NCI-H1417 treated with DMSO at 0.1 percent for 48 hours (cell line): ENCODE measurements at places on chromosomes 2 and 18.

- no peak for DNase-seq
Observed at GRCh38 chr2:158530829-158531228, 74.1 kb downstream of the PKP4 start.

DNA sequence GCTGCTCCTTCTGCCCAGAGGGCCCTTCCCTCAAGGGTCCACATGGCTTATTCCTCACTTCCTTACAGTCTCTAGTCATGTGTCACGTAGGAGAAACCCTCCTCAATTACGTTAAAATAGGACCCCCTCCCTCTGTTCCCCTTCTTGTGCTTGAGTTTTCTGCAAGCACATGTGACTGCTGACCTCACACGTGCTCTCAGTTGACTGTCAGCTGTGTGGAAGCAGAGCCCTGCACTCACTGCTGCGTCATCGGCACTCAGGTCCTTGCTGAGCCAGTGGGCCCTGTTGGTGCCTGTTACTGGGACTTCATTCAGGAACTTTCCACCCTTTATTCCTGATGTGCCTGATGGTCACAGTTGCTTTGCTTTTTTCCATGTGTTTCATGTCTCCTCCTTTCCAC is 11.1 kb downstream of the ATG16L1 start:
- no peak for DNase-seq

DNA sequence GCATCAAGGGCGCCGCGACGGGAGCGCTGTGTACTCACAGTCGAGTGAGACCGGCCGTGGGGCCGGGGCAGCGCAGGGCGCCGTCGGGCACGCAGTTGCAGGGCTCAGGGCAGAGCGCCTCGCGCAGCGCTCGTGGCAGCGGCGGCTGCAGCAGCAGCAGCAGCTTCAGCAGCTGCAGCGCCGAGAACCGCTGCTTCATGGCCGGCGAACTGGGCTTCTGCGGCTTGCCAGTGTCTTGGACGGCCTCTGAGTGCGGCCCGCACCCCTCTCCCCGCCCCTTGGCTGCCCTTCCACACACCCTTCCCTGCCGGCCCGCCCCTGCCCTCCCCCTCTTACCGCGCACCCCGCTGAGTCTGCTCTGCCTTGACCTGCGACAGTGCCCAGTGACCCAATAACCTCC is at the start of gene LHCGR:
TSS of gene LHCGR (minus strand) at position 252 of the 400 bp plus-strand sequence. CDS start at position 199, 53 bp downstream.
- DNase-seq: no peak

DNA sequence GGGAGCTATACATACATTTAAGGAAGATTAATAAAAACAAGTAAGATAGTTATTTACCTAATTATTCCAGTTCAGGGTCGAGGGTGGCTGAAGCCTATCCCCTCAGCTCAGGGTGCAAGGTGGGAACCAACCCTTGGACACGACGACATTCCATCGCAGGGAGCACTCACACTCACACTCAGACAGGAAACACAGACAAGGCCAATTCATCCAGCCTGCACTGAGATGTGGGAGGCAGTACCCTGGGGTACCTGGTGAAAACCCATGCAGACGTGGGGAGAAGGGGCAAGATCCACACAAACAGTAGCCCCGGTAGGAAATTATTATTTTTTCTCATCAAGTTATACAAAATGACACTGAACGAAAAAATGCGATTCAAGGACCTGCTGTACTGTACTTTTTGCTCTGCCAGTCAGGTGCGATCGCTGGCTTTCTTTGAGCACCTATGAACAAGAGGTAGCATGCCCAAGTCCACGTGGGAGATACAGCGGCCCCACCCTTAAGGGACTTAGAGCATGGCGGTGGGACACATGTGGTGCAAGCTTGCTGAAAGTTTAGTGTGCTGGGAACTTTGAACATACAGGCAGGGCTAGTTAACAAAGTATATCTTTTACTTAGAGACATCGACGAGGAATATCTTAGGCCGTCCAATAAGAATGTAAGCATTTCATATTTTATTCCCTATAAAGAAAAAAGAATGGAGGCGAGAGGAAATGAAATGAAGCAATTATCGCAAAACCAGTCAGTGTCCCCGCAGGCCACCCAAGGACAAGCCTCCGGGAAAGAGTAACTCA is 624 bp downstream of the METTL8 start:
- no peak for DNase-seq

DNA sequence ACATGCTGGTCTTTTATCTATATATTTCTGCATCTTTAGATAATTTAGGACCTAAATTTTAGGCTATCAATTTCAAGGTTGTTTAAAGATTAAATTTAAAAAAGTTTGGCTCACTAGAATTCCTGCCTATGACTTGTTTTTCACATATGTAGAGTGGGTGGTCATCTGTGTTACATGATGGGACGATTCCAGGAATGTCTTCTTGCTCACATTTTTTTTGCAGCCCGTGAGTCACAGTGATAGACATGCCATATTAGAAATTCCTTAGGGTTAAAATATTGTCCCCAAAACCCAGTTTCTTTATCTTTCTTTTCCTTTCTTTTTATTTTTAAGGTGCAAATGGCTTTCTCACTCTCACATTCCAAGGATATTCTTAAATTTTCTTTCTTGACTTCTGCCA is 652.0 kb downstream of the PLCL1 start:
- no peak for DNase-seq

GRCh38 chr18:79902640-79903039 is 48.8 kb downstream of the SLC66A2 start:
- DNase-seq: no peak

- DNase-seq: no peak
Observed at GRCh38 chr2:124269348-124269747, 244.3 kb downstream of the CNTNAP5 start.

DNA sequence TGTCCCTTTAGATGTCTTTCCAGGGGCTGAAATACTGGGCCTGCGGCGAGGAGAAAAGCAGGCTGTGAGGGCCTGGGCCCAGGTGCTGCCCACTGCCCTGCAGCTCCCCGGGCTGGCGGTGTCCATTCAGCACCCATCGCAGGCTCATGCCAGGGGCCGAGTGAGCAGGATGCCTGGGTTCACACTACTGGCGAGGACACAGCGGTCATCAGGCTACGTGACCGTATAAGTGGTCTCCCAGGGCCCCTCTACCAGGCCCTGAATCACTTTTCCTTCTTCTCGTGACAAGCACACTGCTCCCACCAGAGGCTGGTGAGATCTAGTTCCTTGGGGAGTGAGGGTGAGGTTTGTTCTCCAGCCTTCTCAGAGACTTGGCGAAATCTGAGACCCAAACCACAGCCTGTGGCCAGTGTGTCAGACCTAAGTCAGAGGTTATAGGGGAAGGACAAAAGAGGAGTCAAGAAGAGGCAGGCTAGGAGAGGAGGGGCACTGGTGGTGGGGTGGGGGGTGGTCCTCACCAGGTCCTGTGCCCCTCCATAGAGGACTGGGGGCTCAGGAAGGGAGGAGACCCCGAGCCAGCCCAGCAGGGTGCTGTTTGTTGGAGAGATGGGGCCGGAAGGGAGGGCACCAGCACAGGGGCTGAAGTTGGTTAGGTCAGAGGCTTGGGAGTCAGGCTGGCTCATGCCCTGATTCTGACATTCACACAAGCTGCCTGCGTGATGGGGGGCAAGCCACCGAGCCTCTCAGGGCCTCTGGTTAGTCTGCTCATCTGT is 6.6 kb upstream of the SEMA4C start:
- no peak for DNase-seq

GRCh38 chr2:134609924-134610513 is 108.8 kb downstream of the TMEM163 start:
- no peak for DNase-seq

DNA sequence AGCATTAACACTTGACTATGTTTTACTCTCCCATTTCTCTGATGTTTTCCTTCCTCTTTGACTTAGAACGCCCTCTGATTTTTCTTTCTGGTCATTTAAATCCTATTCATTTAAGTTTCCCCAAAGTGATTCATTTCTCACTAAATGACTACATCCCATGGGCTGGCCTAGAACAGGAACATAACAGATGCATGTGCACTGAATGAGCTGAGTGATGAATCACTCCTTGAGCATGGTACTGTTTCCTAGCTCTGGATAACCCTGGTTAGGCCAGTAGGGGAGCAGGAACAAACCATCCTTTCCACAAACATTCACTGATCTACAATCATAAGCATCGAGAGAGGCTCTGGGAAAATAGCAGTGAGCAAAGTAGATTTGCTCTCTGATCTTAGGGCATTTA is 221.9 kb upstream of the SETBP1 start:
- no peak for DNase-seq

- no peak for DNase-seq
Observed at GRCh38 chr18:35038881-35039491, 2.2 kb upstream of the MAPRE2 start.

DNA sequence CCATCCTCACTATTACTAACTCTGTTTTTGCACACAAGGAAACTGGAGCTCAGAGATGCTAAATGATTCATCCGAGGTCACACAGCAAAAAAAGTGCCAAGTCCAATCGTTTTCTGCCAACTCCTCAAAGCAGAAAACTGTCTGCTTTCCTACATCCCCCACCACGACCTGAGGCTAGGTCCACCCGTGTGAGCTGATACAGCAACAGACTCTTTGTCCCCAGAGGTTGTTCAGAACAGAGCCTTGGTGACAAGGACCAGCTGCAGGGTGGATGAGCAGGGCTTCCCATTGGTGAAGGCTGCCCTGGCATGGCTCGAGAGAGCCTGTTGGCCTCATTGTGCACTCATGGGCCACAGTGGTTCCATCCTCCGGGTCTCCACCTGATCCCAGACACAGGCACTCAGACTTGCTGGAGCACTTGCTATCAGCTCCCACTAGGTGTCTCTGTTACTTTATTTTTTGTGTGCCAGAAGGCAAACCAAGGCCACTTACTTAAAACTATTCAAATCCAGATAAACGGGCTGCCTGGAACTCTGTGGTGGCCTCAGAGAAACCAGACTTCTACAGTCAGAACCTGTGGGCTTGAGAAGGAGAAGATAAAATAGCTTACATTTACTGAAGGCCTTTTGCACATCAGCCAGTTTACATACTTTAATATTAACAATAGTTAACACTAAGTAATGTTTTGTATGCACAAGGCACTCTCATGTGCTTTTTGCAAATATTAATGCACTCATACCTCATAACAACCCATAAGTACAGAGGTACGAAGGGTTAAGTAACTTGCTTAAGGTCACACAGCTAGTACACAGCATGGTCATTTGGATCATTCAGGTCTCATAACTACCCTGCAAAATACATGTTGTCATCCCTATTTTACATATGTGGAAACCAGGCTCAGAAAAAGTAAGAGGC is 62.9 kb upstream of the CTIF start:
- DNase-seq: peak; percentile 77

DNA sequence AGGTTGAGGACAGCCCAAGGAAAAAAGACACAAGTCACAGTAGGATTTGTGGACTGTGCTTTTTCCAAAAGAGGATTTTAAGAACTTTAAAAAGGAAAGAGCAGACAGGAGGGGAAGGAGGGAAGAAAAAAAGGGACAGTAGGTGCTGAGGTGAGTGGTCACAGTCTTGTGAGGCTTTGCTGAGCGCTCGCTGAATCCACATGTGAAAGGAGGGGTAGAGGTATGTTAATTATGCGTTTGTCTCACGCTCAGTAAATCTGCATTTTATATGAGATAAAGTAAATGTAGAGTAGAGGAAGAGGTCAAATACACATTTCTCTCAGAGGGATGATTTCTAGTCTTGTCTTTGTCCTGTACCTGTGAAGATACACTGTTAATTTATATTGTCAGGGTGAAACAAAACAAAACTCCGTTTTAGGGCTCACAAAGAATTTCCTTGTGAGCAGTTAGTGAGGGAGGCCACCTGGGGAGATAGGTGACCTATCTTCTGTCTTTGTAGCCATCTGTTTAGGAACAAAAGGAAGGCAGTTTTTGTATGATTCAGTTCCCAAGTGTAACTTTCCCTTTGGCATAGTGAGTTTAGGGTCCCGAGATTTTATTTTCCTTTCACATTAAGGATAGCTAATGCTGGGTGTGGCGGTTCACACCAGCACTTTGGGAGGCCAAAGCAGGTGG is 25.3 kb downstream of the GNAL start:
- no peak for DNase-seq

DNA sequence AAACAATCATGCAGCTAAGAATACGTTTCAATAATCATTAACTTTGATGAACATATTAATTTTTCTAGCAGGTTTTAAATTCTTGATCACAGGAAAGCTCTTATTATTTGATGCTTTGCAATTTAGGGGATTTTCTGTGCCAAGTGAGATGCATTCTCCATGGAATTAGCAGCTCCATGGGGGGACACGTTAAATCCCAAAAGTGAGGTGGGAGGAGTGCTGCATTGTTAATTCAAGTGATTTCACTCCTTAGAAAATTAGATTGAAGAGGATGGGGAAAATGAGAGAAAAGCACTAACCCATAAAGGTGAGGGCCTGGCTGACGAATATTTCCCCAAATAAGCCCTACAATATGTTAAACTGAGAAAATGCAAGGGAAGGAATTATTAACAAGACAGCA is 69.2 kb downstream of the ACVR1C start:
- no peak for DNase-seq

- DNase-seq: no peak
Observed at GRCh38 chr2:102620332-102620731, 979 bp downstream of the SLC9A2 start.

GRCh38 chr2:238969857-238970256 is 122.0 kb downstream of the TWIST2 start:
- no peak for DNase-seq

DNA sequence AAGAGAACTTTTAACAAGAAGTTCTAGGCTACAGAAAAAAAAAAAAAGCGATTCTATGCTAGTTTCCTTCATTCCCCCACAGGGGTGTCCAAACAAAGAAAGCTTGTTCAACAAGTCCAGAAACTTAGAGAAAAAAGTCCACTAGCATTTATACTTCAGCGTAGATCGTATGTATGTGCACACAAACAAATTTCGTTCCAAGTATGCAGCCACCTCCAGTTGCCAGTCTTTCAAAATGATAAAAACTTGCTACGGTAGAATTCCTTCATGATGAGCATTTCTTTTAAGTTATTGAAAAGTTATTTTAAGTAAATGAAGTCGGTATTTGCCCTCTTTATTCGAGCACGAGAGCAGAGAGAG is 3.7 kb upstream of the OTX1 start:
- DNase-seq: no peak

GRCh38 chr2:159201360-159202063 is 85.0 kb downstream of the WDSUB1 start:
- DNase-seq: no peak

GRCh38 chr18:49813069-49813318 is 339 bp downstream of the ACAA2 start:
- peak; percentile 20 for DNase-seq

DNA sequence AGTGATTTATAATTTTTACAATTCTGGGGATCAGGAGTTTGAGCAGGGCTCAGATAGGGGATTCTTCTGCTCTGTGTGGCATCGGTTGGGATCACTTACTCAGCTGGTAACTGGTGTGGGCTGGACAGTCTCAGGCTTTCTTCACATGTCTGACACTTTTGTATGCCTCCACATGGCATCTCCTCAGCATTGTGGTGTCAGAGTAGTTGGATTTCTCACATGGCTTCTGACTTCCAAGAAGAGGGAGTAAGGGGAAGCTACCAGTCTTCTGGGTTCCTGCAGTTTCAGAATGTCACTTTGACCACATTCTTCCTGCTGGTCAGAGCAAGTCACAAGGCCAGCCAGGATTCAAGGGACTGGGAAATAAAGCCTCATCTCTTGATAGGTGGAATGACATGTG is 55.6 kb downstream of the NCOA1 start:
- no peak for DNase-seq

- no peak for DNase-seq
Observed at GRCh38 chr2:62499430-62500060, 6.5 kb downstream of the TMEM17 start.

GRCh38 chr2:236862961-236863728 is 222.5 kb upstream of the COPS8 start:
- no peak for DNase-seq

- DNase-seq: no peak
Observed at GRCh38 chr2:22329211-22330154, 1055.5 kb upstream of the KLHL29 start.

- DNase-seq: no peak
Observed at GRCh38 chr2:127085317-127085681, 21.7 kb downstream of the BIN1 start.
